ENCODE measurements at places on chromosomes 1 and 21.

DNA sequence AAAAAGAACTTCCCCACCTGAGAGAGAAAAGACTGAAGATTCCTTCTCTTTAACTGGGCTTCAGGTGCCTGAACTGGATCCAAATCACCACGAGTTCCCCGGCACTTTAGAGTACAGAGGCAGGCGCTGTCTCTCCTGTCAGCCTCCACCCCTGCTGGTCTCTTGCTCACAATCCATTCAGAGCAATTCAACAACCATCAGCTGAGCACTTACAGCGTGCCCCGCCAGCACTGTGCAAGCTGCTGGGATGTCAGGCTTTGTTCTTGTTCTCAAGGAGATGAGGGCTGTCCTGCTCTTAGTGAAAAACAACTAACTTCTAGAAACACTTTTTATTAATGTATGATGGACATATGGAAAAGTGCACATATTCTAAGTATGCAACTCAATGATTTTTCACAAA is 68.7 kb upstream of the VAMP3 start:
- DNase-seq, result no peak

GRCh38 chr1:198713081-198713480 is 74.2 kb downstream of the PTPRC start:
- no peak for DNase-seq

- DNase-seq, result no peak
Observed at GRCh38 chr1:194512957-194513356, 1326.5 kb upstream of the B3GALT2 start.

GRCh38 chr1:50977575-50978143 is 7.6 kb downstream of the CDKN2C start:
- DNase-seq, result no peak

GRCh38 chr21:35303085-35303484 is 254.0 kb upstream of the RUNX1 start:
- DNase-seq, result no peak

DNA sequence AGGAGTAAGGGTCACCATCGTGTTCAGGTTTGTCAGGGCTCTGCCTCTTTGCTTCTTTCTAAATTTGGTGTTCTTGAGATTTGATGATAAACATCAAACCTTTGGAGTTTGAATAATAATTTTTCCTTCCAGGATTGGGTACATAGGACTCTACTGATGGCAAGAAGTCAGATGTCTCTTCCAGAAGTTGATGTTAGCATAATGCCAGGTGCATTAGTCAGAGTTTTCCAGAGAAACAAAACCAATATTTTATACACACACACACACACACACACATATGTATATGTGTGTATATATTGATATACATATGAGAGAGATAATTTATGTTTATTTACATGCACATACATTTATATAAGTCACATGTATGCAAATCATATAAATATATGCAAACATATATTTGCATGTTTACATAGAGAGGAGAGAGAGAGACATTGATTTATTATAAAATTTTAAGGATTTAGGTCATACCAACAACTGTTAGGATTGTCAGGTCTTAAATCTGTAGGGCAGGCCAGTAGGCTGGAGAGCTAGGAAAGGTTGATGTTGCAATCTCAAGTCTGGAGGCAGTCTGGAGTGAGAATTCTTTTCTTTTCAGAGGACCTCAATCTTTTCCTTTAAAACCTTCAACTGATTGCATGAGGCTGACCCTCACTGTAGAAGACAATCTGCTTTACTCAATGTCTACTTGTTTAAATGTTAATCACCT is 199.2 kb downstream of the HLX start:
- DNase-seq, result no peak

DNA sequence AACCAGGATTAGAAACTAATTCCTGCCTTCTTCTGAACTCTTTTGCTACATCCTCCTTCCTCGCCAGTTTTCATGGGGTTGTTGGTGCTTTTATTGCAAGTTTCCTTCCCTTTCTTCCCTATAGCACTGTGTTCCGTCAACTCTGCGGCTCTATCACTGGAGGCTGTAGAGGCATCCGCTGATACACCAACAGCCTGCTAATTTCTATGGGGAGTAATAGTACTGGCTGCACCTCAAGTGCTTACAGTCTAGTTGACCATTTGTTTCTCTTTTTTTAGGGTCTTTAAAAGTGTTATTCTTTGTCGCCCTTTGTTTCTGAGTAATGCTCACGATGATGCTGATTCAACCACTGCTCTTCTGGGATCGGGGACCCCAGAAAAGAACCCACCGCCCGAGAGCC is 746 bp downstream of the MIS18A start:
- peak; percentile 16 for DNase-seq

GRCh38 chr1:8633741-8634501 is 183.5 kb downstream of the RERE start:
- no peak for DNase-seq

DNA sequence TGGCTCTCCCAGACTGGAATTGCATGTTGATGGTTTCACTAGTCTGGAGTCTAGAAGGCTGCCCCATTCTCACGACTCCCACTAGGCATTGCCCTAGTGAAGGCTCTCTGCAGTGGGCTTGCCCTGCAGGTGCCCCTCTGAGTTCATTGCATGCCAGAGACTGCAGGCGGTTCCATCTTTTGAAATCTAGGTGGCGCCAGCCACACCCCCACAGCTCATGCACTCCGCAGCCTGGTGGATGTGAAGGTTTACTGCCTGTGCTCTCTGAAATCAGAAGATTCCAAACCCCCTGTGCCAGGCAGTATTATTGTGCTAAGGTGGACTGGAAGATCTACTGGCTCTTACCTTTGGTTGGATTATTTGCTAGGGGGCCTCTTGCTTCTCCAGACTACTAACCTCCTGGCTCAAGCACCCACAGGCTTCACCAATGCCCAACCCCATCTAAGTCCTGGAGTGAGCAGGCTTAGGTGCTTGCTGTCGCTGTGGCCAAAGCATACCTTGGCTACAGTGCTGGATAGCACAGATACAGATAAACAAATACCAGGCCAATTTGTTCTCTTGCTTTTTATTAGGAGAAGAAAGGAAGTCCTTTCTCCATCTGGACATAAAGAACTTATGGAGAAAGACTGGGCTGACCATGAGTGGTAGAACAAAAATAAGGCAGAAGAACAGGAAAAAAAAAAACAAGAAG is 83.5 kb upstream of the SIM2 start:
- no peak for DNase-seq

DNA sequence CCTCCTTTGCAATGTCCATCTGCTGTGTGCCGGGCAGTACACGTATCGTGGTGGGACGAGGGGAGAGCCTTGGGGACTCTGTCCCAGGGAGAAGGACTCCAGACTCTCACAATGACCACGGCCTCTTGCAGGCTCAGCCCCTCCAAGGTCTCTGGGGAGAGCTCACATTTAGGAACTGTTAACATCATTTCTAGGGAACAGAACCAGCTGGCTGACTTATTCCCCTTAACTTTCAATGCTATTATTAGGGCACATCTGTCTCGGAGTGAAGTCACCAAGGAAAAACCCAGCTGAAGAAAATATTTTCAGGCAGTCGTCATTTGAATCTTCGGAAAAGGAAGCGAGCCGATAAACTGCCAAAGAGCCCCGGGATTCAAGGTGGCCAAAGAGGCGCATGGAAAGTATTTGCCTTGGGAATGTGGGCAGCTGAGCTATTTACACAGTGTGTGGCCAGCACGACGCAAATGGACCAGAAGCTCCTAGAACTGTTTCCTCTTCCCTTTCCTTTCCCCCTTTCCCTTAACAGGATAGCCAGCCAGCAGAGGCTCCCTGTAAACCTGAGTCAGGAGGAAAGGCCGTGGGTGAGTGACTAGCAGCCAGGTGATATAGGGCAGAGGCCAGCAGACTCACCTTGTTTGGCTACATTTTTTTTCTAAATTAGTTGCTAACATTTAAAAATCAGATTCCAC is 74.5 kb downstream of the ITPKB start:
- no peak for DNase-seq

- DNase-seq, result no peak
Observed at GRCh38 chr1:178536329-178536728, 23.4 kb downstream of the TEX35 start.

DNA sequence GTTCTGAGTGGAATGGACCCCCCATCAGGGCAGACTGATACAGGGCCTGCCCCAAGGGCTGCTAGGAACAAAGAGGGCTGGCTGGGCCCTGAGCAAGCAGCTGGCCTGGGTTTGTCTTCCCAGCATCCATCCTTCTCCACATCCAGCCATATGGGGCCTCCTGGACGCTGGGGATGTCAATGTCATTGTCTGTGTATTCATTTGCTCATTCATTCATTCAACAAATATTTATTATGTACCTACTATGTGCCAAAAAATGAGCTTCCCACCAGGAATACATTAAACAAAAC is 15.6 kb upstream of the ECE1 start:
- no peak for DNase-seq

DNA sequence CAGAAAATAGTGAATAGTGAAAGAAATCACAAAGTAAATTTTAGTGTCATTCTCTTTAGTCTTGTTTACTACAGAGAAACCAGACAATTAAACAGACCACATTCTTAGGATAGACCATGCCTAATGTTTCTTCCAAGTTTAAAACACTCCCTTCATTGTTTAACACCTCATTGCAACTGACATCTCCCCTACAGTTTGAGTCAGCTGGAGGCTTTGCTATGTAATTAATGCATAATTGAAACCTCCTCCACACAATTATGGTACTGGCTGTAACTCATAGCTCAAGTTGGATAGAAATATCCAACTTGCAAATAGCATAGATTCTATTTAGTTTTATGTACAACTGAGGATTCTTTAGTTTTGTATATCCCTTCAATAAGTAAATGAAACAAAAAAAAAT is 35.2 kb upstream of the B3GALT2 start:
- DNase-seq, result no peak

DNA sequence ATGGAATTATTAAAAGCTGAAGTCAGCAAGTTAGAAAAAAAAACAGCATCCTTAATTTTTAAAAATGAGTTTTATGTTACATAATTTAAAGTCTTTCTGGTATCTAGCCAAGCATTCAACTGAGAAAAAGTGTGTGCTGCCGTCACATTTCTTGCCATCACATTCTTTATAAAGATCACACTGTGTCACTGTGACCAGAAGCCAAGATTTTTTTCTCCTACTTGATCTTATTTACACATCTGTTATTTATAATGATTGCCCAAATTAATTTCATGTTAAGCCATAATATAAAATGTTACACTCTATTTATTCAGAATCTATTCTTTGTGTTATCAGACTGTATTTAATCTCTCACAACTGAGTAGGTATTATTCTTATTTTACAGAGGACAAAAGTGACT is 1603.7 kb downstream of the PLA2G4A start:
- DNase-seq, result no peak

- no peak for DNase-seq
Observed at GRCh38 chr1:178011864-178012503, 42.1 kb upstream of the SEC16B start.

DNA sequence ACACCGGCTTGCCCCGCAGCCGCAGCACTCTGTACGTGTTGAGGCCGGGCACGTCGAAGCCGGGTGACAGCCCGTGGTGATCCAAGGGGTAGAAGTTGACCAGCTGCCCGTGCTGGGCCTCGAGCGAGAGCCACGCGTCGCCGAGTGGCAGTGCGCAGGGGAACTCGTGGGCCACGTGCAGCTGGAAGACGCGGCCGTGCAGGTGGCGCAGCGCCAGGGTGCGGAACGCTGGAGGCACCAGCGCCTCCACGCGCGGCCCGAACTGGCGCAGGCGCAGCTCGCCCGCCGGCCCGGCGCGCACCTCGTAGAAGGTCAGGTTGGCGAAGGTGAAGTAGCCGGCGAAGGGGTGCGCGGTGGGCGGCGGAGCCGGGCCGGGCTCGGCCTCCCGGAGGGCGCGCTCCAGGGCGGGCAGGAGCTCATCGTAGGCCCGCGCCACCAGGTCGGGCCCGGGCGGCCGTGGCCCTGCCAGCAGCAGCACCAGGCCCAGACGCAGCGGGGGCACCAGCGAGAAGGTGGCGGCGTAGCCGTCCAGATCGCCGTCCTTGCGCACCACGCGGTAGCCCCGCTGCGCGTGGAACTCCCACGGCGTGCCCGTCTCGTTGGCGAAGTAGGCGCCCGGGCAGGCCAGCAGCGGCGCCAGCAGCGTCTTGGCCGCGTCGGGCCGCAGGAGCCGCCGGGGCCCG is 19.5 kb downstream of the LACTBL1 start:
- DNase-seq, result no peak

DNA sequence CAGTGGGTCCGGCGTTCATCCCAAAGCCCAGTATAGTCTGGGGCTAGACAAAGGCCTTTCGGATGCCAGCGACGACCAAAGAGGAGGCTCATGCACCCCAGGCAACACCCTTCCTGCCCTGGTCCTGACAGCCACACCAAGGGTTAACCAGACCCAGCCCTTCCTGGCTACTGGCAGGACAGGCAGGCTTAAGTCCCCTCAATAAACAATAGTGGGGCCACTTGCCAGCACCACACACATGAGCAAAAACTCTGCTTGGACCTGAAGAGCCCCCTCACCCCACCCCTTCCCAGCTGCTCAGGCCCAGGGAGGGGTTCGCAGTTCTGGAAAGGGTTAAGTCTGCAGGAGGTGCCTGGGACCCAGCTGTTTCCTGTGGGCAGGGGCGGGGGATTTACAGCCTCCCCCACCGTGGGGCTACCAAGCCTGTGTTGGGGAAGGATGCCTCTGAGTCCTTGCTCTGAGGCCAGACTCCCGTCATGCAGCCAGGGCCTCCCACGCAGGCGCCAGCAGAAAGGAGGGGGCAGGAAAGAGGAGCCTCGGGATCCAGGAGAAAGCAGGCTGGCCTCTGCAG is 18.2 kb downstream of the PHLDA3 start:
- no peak for DNase-seq

- DNase-seq, result no peak
Observed at GRCh38 chr1:54581621-54582035, 33.6 kb downstream of the ACOT11 start.

GRCh38 chr1:218516526-218516925 is 171.4 kb downstream of the TGFB2 start:
- DNase-seq, result no peak

GRCh38 chr1:179166663-179167417 is 62.6 kb downstream of the ABL2 start:
- DNase-seq, result no peak

DNA sequence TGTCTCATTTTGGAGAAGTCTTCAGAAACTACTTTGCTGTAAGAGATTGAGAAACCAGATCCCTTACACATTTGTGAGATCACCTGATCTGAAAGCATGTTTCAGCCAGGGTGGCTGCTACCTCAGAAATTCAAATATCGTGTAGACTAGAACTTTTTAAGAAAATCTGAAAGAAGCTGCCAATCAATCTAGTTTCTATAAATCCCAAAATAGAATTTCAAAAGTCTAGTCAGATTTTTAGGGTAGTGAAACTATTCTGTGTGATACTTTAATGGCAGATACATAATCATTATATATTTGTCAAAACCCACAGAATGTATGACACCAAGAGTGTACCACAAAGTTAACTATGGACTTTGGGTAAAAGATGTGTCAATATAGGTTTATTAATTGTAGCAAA is 79.9 kb upstream of the PLPPR5 start:
- no peak for DNase-seq

Measured in KG1 (cell line).